Activated CD4-positive, alpha-beta memory T cell treated with anti-CD3 and anti-CD28 coated beads, Interleukin-2, amount 10 ng/mL, durations not matched to agents 7 days and 5 days (primary cell): ENCODE measurements at places on chromosomes 16 and 17. TPM values are rescaled to one million over a fixed set of nuclear protein-coding genes. Genes with fewer than 3 reads are reported as not detected.

NPIPB6 gene
- total RNA-seq: 0.60 TPM

TBX6 gene
- 1.9 TPM for total RNA-seq

LITAFD gene
- total RNA-seq: not detected

MT1G gene
- 2.2 TPM for total RNA-seq

BAIAP3 gene
- 3.4 TPM for total RNA-seq

GP1BA gene
- not detected for total RNA-seq

CHST5 gene
- 0.10 TPM for total RNA-seq

HOXB2 gene
- 20.9 TPM for total RNA-seq

DNA sequence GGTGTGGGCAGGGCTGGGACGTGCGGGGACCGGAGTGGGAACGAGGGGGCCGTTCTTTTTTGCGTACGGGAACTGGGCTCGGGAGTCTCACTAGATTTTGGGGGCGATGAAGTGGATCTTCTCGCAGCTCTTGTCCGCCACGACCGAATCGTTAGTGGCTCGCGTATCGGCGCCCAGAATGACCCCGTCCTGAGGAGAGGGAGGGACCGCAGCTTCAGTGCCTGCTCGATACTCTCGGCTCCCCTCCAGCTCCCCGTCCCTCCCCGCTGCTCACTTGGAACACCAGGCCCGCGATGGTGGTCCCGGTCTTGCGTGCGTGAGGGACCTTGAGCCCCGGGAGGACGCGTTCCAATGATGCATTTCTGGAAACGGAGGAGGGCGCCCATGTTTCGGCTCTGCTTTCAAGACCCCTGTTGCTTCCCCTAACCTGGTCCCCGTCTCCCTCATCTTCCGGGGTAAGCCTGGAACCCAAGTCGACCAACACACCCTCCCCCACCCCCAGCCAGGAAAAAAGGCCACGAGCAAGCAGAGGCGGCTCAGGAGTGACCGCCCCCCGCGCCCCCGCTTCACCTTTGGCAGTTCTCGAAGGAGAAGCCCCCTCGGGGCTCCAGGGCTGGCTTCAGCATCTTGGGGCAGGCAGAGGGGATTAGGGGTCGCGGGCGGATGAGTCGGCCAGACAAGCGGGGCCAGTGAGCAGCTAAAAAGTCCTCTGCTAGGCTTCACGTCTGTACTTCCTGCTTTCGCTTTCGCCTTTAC, at the start of gene PSMB10:
Gene PSMB10, minus strand, starts transcription at position 727 of the 756 bp plus-strand sequence. Its CDS starts 101 bp downstream, at position 626.
- peak within 1 kb of the TSS; percentile 97 for H3K27ac ChIP-seq
- DNase-seq: no peak
- peak within 1 kb of the TSS; percentile 100 for H3K4me3 ChIP-seq
- H3K4me1 ChIP-seq: peaks cover 47% of the 10 kb centered on the region

DNA sequence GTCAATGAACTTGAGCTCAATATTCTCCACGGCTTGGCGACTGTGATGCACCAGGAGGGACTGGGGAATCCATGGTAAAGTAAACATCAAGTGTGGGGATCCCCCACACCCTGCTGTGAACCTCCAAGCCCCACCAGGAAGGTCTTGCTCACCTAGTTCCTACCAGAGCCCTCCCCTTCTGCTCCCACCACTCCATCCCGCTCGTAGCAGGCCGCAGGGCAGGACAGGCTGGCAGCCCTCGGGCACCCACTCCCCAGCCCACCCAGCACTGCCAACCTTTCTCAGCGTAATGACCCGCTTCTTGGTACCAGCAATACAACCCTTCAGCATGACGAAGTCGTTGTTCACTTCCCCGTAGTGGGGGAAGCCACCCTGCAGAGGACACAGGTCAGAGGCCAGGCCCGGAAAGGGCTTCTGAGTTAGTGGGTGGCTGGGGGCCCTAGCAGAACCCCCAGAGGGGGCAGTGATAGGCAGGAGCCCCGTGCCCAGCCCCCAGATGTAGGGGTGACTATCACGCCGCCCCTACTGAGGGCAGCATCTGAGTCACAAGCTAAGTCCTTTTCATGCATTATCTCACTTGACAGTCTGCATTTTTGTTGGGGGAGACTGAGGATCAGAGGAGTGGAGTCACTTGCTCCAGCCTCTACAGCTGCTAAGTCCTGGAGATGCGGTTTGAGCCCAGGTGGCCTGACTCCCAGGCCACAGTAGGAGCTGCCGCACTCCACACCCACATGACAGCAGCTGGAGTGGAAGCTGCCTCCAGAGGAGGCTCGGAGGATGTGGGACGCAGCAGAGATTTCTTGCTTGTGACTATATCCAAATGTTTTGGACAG, 2.8 kb upstream of the MSRB1 start:
- no peak for DNase-seq
- no peak overlapping the region for H3K4me3 ChIP-seq
- H3K27ac ChIP-seq: no peak overlapping the region
- peaks cover 27% of the 10 kb centered on the region for H3K4me1 ChIP-seq

- H3K27me3 ChIP-seq: no peaks in the 10 kb centered on the region
- no peaks in the 10 kb centered on the region for H3K36me3 ChIP-seq
- H3K27ac ChIP-seq: no peak overlapping the region
- H3K4me3 ChIP-seq: no peak overlapping the region
- no peak for DNase-seq
Measured at GRCh38 chr16:86865851-86866662, 287.7 kb downstream of the FOXL1 start.

- H3K4me1 ChIP-seq: peaks cover 34% of the 10 kb centered on the region
- DNase-seq: no peak
- H3K27ac ChIP-seq: no peak overlapping the region
- no peaks in the 10 kb centered on the region for H3K36me3 ChIP-seq
Measured at GRCh38 chr17:58378733-58379510, 26.9 kb upstream of the SUPT4H1 start.

GRCh38 chr17:39014044-39014794, 47.0 kb upstream of the FBXO47 start:
- H3K4me1 ChIP-seq: peaks cover 21% of the 10 kb centered on the region
- no peak for DNase-seq
- H3K4me3 ChIP-seq: no peak overlapping the region
- no peak overlapping the region for H3K27ac ChIP-seq

GRCh38 chr17:33292981-33293867, at the start of gene ASIC2:
Gene ASIC2, minus strand, starts transcription at chr17:33293295.
- peaks cover 51% of the 10 kb centered on the region for H3K27me3 ChIP-seq
- no peak within 1 kb of the TSS for H3K4me3 ChIP-seq
- no peak for DNase-seq
- no peaks in the 10 kb centered on the region for H3K36me3 ChIP-seq
- H3K4me1 ChIP-seq: peaks cover 12% of the 10 kb centered on the region
- no peak within 1 kb of the TSS for H3K27ac ChIP-seq

- no peaks in the 10 kb centered on the region for H3K36me3 ChIP-seq
- H3K4me3 ChIP-seq: no peak overlapping the region
- H3K27ac ChIP-seq: no peak overlapping the region
- no peak for DNase-seq
- H3K4me1 ChIP-seq: no peaks in the 10 kb centered on the region
- H3K27me3 ChIP-seq: peaks cover 12% of the 10 kb centered on the region
Measured at GRCh38 chr17:32283745-32284201, 18.1 kb downstream of the RHBDL3 start.

DNA sequence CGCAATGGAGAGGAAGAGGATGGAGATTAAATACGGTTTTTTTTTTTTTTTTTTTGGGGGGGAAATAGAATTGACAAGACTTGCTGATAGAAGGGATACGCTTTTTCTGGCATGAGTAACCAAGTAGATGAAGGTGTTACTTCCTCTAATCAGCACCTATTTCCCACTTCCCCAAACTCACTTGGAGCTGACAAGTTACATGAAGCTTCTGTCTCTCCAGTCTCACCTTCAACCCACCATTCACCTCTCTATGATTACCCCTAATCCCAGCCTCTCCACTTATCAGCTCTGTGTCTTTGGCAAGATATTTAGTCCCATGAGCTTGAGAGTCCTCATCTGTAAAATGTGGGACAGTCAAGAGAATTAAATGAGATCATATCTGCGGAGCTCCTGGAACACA, 185.9 kb upstream of the HS3ST3A1 start:
- H3K4me1 ChIP-seq: no peaks in the 10 kb centered on the region
- H3K36me3 ChIP-seq: no peaks in the 10 kb centered on the region
- H3K27me3 ChIP-seq: no peaks in the 10 kb centered on the region
- H3K27ac ChIP-seq: no peak overlapping the region

DNA sequence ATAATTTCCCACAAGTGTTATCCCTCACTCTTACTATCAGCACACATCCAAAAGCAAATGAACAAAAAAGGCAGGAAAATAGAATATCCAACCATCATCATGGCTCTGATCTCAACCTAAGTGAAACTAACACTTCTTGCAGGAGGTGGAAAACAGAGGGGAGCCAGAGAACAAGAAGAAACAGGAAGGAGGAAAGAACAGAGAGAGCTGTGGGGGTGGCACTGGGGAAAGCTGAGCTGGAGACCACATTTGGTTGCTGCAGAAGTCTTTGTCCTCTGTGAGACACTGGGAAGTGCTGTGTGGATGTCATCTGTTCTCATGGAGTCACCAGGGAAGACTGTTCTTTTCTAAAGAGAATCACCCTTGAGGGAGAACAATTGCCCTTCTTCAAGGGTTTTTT, 34.7 kb downstream of the GRB7 start:
- H3K36me3 ChIP-seq: peaks cover 49% of the 10 kb centered on the region
- DNase-seq: no peak
- peak overlapping the region; percentile 15 for H3K4me3 ChIP-seq

GRCh38 chr17:40935624-40936023, 1.8 kb downstream of the KRT23 start:
- DNase-seq: no peak
- no peak overlapping the region for H3K27ac ChIP-seq
- no peaks in the 10 kb centered on the region for H3K36me3 ChIP-seq
- H3K4me1 ChIP-seq: no peaks in the 10 kb centered on the region

DNA sequence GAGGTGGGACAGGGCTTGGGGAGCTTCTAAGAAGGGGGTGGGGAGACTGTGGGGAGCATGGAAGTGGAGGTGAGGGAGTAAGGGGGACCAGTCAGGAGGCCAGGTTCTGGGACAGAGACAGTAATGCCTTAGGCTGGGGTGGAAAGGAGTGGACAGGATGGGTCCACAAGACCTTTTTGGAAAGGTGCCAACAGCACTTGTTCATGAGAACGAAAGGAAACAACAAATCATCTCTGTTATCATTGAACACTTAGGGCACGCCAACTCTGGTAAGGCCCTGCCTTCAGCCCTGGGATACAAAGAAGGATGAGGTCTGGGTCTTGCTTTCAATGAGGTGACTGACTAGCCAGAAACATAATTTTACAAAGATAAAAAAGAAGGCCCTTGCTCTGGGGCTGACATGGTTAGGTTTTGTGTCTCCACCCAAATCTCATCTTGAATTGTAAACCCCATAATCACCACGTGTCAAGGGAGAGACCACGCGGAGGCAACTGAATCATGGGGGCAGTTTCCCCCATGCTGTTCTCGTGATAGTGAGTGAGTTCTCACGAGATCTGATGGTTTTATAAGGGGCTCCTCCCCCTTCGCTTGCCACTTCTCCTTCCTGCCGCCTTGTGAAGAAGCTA, 113.8 kb downstream of the SLC39A11 start:
- no peak overlapping the region for H3K27ac ChIP-seq
- H3K4me3 ChIP-seq: no peak overlapping the region
- no peaks in the 10 kb centered on the region for H3K36me3 ChIP-seq

- peaks cover 59% of the 10 kb centered on the region for H3K36me3 ChIP-seq
- H3K27ac ChIP-seq: peak overlapping the region; percentile 95
- H3K4me3 ChIP-seq: peak overlapping the region; percentile 91
- DNase-seq: peak; percentile 70
Measured at GRCh38 chr16:79598348-79599181, 2.0 kb downstream of the MAF start.

GRCh38 chr17:64574646-64575045, 67.9 kb downstream of the CEP95 start:
- peaks cover 13% of the 10 kb centered on the region for H3K4me1 ChIP-seq
- H3K4me3 ChIP-seq: no peak overlapping the region
- DNase-seq: no peak
- no peak overlapping the region for H3K27ac ChIP-seq
- H3K27me3 ChIP-seq: no peaks in the 10 kb centered on the region
- peaks cover 16% of the 10 kb centered on the region for H3K36me3 ChIP-seq

GRCh38 chr17:49344914-49345313, 17.1 kb downstream of the ZNF652 start:
- peaks cover 67% of the 10 kb centered on the region for H3K4me1 ChIP-seq
- no peaks in the 10 kb centered on the region for H3K27me3 ChIP-seq
- H3K4me3 ChIP-seq: no peak overlapping the region
- H3K27ac ChIP-seq: peak overlapping the region; percentile 21
- peaks cover 31% of the 10 kb centered on the region for H3K36me3 ChIP-seq

DNA sequence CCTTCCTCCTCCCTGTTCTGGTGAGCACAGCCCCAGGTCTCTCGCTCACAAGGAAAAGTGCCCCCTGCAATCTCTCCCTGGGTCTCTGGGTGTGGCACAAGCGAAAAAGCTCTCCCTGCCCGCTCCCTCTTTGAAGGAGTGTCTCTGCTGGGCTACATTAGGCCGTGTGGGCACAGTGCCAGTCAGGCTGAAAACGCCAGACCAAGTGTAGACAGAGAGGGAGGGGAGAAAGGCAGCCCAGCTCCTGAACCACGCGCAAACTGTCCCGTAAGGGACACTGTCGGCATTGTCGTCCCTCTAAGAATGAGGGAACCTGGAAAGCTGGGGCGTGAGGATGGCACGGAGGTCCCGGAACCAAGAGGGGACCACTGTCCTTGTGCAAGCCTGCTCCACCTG, 3.9 kb downstream of the SMIM5 start:
- peaks cover under 1% of the 10 kb centered on the region for H3K4me1 ChIP-seq
- no peak overlapping the region for H3K27ac ChIP-seq
- no peaks in the 10 kb centered on the region for H3K27me3 ChIP-seq
- no peaks in the 10 kb centered on the region for H3K36me3 ChIP-seq
- no peak for DNase-seq

- H3K36me3 ChIP-seq: peaks cover 2% of the 10 kb centered on the region
- DNase-seq: peak; percentile 74
- peak overlapping the region; percentile 80 for H3K27ac ChIP-seq
- no peaks in the 10 kb centered on the region for H3K27me3 ChIP-seq
- peak overlapping the region; percentile 86 for H3K4me3 ChIP-seq
Measured at GRCh38 chr17:37490022-37490587, 414 bp downstream of the DUSP14 start.

GRCh38 chr17:11240041-11240840, 772 bp upstream of the SHISA6 start:
- H3K27me3 ChIP-seq: peaks cover 21% of the 10 kb centered on the region
- H3K4me3 ChIP-seq: no peak overlapping the region
- DNase-seq: no peak
- no peak overlapping the region for H3K27ac ChIP-seq
- peaks cover 4% of the 10 kb centered on the region for H3K36me3 ChIP-seq

DNA sequence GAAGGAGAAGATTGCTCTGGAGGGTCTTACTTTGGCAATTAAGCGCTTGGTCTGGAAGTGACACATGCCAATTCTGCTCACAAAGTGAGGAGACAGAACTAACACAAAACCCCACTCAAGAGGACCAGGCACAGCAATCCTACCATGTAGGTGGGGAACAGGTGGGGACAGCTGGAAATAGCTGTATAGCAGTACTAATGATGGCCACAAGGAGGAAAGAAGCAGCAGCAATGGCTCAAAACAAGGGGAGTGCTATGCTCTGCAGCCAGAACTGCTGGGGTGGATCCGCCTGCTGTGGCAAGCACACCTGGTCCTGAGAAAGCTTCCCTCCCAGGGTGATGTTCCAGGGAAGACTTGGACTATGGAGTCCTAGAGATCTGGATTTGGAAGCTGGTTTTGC, 17.0 kb upstream of the TMEM132E start:
- no peaks in the 10 kb centered on the region for H3K36me3 ChIP-seq
- peaks cover 20% of the 10 kb centered on the region for H3K27me3 ChIP-seq
- DNase-seq: no peak
- no peaks in the 10 kb centered on the region for H3K4me1 ChIP-seq
- no peak overlapping the region for H3K27ac ChIP-seq
